Left ventricle myocardium inferior (tissue), 1 donor: ENCODE measurements at places on chromosomes 1 and 21.

DNA sequence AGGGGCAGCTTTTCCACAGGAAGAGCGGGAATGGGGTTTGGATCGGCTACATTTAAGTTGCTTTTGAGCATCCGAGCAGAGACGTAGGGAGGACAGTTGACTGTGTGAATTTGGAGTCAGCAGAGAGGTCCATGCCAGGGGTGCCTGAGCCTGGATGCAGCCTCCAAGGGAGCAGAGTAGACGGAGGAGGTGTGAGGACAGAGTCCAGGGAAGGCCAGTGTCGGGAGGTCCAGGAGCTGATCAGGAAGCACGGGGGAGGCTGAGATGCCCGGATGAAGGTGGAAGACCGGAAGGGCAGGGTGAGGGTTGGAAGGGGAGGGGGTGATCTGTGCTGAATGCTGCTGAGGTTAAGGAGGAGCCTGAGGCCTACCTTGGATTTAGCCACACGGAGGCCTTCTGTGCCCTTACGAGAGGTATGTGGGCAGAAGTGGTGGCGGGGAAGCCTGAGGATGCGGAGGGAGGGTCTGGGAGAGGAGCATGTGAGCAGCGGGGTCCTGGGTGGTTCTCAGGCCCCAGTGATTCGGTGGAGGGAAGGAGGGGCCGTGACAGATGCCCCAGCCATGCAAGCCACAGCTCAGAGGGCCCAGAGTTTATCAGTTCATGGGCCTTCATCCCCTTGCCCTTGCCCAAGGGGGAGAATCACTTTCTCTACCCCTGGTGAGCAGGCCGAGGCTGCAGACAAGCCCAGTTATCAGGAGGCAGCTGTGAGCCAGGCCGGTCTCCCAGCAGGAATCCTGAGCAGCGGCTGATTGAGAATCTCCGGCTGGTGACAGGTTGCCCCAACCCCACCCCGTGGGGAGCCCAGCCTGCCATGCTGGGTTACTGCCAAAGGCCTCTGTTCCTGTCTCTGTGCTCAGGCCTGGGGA lies 54.0 kb upstream of the ACTL8 start:
- DNase-seq: no peak

- no peak for DNase-seq
These were observed 17.2 kb downstream of the CC2D1B start for GRCh38 chr1:52348704-52349300.

GRCh38 chr1:117124661-117125060 lies 3.1 kb upstream of the TRIM45 start:
- no peak for DNase-seq

- no peak for DNase-seq
These were observed 13.4 kb upstream of the PEF1 start for GRCh38 chr1:31657972-31658510.

DNA sequence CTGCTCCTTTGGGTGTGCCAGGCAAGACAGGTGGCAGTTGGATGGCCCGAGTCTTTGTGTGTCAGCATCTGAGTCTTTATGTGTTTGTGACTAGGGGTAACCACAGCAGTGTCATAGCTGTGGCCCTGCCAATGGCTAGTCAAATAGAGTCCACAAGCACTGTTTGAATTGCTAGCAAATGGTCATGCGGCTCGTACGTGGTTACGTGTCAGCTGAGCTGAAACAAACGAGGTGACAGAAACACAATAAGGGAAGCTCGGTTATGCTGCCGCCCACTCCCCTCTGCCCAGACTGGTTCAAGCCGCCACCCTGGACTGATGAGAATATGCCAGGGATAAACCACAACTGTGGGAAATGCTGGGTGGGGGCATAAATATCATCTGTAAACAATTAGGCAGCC lies 174.3 kb upstream of the LMO4 start:
- no peak for DNase-seq

DNA sequence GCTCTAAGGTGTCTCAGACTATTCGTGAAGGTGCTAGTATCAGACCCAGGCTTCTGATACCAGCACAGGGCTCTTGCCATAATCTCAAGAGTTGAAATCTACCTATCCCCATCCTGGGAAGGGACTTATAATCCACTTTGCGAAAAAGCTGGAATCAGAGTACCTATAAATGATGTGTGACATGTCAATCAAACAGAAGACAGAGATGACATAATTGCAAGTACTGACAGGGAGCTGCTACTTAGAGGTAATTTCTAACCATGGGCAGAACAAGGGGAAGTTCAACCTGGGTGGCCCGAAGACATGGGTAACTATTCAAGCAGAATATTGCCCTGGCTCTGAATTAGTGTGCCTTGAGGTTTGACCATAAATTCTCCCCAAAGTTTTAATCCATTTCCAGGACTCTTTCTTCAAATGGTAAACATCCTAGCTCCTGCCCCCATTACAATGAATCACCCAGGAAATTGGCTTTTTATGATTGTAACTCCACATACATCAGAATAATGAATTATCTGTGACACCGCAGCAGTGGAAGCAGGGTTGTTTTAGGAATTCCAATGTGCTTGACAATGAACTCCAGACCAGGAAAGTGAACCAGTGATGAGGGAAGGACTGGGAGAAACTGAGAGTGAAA lies 37.2 kb downstream of the KANK4 start:
- DNase-seq: no peak

GRCh38 chr1:116850436-116850835 lies 59.3 kb upstream of the PTGFRN start:
- DNase-seq: no peak

- no peak for DNase-seq
These were observed 489.3 kb downstream of the MATN1 start for GRCh38 chr1:30234091-30234490.

DNA sequence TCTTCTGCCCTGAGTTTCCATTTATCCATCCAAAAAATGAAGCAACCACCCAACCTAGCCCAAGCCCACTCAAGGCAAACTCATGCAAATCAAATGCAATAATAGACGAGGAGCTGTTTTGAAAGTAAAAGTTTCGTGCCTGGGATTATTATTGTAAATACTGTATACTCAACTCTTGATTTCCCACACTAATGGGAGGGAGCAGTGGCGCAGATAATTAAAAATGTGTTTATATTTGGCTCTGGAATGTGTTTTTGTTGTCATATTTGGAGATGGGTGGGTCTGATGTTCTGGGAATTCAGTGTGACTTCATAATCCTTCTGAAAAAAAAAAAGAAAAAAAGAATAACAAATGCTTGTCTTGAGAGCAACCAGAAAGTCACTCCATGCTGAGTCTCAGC lies 52.5 kb downstream of the KLHDC7A start:
- DNase-seq: no peak

- DNase-seq: no peak
These were observed 15.5 kb downstream of the DIPK1A start for GRCh38 chr1:92945748-92946270.

GRCh38 chr1:27885621-27886352 lies 13.4 kb downstream of the THEMIS2 start:
- DNase-seq: no peak

- DNase-seq: no peak
These were observed 1278.3 kb downstream of the AMY1C start for GRCh38 chr1:105027838-105028471.

- peak; percentile 87 for DNase-seq
These were observed 1.0 kb downstream of the BTG2 start for GRCh38 chr1:203306089-203306964.

DNA sequence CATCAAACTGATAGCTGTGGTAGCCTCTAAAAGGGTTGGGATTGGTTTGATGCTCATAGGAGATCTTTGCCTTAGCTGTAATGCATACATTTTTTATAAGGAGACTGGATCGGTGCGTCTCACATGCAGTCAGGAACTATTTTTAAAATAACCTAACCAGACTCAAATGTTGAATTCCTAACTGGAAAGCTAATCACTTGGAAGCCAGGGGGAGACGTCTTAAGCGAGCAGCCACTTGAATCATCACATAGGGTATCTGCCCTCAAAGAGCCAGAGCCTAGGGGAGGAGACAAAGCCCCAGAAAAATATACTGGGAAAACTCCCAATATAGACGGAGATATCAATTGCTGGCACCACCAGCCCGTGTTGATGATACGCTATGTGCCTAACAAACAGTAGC lies 61.7 kb upstream of the PUM1 start:
- DNase-seq: no peak

GRCh38 chr1:94385308-94385929 lies 32.8 kb upstream of the ABCD3 start:
- DNase-seq: no peak

DNA sequence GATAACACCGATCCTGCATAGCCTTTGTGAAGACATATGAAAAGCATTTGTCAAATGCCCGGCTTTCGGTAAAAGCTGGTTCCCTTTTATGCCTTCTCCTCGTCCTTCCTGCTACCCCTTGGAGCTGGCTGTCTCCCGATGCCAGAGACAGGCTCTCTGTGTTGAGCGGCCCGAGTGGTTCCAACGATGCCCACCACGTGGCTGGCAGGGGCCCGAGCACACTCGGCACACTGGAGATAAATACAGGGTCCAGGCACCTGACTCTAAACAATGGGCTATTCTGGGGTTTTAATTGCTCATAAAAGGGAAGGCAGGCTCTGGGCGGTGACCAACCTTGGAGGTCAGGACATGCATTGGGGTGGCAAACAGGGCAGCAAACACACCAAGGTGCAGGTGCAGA lies 207.1 kb downstream of the HIVEP3 start:
- no peak for DNase-seq

- no peak for DNase-seq
These were observed 18.4 kb upstream of the FOXO6 start for GRCh38 chr1:41342774-41343355.

DNA sequence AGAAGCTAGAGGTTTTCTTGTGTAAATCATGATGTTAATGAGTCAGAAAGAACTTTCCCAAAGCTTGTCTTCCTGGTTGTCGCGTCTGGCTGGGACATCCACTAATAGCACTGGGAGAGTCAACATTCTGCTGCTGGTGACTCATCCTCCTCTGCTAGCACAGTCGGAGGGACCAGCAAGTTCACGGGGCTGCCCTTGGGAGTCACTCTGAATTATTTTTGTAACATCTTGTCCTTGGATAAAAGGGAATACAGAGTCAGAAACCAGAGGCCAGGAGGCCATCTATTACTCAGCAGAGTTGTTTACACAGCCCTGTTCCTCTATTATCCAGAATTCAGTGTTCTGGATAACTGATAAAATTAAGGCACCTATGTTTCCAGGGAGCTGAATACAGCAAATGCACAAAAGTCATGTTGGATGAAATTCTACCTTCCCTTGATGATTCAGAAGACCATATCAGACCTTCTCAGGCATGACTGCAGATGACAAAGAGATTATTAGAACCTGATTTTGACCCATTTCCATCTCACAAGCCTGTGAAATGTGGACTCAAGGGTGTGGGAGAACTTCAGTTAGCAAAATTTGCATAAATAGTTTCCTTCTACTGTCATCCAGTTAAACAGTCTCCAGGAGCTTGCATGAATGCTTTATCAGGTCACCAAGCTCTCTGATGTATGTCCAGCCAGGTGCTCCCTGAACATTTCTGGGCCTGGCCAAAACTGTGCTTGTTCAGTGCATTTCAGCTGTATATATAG lies 68.1 kb downstream of the JAK1 start:
- DNase-seq: peak; percentile 79

- DNase-seq: no peak
These were observed 603.0 kb downstream of the MATN1 start for GRCh38 chr1:30120245-30121000.

DNA sequence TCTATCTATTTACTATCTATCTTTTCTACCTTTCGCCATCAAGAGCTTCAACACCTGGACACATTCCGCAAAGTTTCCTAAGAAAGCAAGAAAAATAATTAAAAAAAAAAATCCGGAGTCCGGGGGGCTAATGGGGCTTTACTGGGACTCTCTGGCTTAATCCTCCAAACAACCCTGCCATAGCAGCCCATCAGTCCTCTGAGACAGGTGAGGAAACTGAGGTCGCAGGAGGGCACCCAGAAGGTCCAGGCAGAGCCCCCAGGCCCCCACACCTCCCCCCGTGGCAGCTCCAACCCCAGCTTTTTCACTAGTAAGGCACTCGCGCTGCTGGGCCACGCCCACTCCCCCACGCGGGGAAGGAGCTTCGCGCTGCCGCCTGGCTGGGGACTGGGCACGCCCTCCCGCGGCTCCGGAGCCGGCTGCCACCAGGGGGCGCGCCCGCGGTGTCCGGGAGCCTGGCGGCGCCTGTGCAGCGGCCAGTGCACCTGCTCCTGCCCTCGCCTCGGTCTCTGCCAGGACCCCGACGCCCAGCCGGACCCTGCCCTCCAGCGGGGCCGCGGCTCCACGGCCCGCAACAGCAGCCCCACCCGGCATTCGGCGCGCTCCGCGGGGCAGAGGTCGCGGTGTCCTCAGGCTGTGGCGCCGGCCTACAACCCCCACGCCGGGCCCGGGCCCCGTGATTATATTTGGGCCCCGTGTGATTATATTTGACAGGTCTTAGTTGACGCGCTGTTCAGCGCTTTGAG lies 54.1 kb upstream of the SAMD11 start:
- peak; percentile 76 for DNase-seq

DNA sequence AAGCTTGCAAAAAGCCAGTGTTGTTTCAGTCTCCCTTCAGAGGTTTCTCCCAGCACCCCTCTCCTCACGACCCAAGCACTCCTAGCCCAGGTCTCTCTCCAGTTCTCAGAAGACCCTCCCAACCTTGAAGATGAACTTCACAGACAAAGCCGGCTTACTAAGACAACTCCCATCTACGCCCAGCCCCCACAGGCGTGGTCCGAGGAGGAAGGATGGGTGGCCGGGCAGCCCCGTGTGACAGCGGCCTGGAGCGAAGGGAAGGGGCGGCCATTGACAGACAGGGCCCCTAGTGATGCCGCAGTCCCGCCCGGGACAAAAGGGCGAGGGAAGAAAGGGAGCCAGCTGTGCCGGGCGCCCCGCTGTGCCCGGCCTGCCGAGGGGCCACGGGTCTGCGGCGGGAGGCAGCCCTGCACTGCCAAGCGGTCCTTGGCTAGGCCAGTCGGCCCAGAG lies 6.9 kb downstream of the PAX7 start:
- no peak for DNase-seq

GRCh38 chr1:234316937-234317336 lies 56.3 kb upstream of the COA6 start:
- no peak for DNase-seq

- DNase-seq: peak; percentile 90
These were observed 24.2 kb upstream of the NPPB start for GRCh38 chr1:11882814-11883538.

DNA sequence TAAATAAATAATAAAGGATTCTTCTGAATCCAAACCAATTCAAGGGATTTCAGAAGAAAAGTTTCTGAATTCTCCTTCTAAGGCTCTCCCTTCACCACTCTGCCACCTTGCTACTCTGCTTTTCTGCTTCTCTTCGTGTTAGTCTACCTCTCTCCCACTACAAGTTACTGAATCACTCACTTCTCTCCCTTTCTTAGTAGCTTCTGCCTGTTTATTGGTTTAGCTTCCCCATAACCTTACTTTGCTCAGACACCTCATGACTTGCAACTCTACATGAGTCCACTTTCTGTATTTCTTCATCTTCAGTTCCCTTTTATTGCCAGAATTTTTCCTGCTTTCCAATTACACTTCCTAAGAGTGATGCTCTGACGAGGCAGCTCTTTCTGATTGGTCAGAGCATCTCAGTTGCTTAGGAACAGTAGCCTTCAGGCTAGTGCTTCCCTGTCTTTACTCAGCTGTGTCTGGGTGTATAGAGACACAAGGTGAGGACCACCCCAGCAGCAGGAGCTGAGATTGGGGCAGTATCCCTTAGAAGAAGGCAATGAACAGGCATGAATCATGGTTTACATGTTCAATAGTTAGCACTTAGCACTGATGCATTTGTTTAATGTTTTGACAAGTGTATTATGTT lies 144.6 kb downstream of the SLC30A10 start:
- no peak for DNase-seq

- DNase-seq: no peak
These were observed 120.0 kb upstream of the ZNF644 start for GRCh38 chr1:91141858-91142257.

GRCh38 chr1:220431554-220432239 lies 96.2 kb upstream of the MARK1 start:
- DNase-seq: no peak

- no peak for DNase-seq
These were observed 914 bp upstream of the ADGRB2 start for GRCh38 chr1:31765041-31765467.
